ENCODE measurements at places on chromosomes 3 and 15.

DNA sequence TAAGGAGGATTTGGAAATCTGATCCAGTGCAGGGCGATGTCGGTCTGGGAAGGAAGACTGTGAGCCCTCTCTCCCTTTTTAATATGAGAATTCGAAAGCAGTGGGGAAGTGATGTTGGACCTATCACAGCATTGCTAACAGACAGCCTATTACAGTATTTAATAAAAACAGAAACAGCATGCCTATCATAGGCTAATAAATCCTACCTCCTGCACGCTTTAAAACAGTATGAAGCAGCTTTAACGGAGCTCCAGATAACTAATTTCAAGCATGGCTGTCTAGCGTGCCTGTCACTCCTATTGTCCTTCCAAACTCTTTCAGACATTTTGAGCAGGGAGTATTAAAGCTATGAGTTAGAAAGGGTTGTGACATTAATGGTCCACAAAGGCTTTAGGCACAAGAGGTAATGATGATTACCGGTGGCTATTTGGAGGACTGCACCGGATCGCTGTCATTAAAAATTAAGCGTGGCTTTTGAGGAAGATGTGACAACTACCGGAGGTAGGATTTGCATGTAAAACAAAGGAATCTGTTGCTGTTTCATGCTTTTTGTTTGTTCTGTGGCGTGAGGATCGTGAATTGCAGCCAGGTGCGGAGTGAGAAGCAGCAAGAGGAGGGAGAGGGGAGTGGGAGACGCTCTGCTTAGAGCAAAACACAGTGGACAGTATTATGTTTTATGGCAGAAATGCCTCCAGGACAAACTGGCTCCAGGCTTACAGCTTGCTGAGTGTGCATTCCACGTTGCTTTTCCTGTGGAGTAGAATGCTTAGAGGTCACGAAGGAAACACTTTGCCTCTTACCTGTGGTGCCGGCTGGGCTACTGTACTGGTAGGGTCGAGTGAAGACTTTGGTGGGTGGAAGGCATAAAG, at the start of gene KCNMB2:
TSS of gene KCNMB2 (plus strand) at position 226 of the 869 bp plus-strand sequence.
- no peak for DNase-seq

DNA sequence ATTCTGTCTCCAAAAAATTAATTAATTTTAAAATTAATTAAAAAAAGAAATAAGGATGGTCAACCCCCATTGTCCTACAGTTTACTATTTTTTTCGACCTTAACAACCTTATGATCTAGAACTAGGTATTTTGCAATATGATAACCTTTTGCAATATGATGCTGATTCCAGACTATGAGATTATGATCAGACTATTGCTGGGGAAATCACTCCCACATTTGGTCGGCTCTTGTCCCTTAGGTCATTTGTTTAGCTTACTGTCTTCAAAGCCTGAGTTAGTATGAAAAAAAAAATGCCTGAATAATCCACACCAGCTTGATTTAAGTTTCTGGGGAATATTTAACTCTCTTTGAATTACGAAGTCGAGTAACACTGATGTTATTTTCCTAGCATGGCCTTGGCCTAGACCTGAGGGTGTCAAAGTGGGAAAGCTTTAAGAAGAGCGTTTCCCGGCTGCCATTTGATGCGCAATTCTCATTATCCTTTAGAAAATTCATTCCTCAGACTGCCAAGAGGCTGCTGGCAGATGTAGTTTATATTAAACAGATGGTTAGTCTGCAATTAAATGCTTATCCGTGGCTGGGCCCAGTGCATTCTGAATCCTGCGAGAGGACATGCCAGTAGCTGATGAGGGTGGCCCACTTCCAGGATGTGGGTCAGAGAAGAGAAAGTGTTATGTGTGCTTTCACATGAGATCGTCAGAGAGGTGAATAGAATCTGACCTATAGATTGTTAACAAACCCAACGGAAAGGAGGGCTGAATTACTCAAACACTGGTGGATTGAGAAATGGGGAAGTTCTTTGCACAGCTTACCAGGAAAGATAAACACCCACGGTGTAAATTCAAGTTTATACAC, 496.0 kb upstream of the THBS1 start:
- no peak for DNase-seq

DNA sequence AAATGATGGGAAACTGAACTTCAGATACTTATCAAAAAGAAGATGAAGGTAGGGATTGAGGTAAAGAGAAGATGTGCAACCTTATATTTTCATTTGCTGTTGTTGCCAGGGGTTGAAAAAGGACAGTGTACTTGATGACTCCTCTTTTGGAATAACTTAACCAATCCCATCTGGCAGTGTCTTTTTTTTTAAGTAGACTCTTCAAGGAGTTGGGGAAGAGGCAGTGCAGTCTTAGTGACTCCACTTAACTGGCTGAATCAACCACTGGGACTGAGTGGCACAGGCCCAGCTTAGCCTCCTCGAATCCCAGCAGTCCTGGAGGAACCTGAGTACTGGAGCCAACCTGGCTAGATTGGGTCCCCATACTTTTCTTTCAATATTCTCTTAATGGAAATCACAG, 27.3 kb upstream of the FILIP1L start:
- no peak for DNase-seq

GRCh38 chr15:42846647-42847046, 73.9 kb downstream of the TTBK2 start:
- DNase-seq, result no peak

GRCh38 chr3:127816783-127817405, 5.4 kb downstream of the MGLL start:
- no peak for DNase-seq

GRCh38 chr3:149332771-149333170, 665 bp downstream of the TM4SF18 start:
- no peak for DNase-seq

GRCh38 chr3:108835101-108835500, 12.5 kb downstream of the TRAT1 start:
- no peak for DNase-seq

DNA sequence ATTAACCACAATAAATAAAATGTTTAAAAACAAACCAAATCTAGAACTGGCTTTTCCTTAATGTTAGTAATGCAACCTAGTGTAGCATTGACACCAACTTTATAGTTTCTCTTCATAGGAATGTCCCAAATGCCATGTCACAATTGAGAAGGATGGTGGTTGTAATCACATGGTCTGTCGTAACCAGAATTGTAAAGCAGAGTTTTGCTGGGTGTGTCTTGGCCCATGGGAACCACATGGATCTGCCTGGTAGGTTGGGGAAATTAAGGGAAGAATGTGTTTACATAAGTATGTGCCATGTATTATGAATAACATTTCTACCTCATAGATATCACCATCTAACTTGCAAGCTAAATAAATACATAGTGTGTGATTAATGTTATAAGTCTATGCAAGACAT, 84.4 kb upstream of the GOLGA6B start:
- DNase-seq, result no peak

GRCh38 chr15:50057196-50057595, 61.8 kb downstream of the ATP8B4 start:
- DNase-seq, result no peak

- DNase-seq, result no peak
These were observed 268.0 kb upstream of the ARRDC4 start for GRCh38 chr15:97692301-97693015.

- DNase-seq, result no peak
These were observed 69.9 kb downstream of the OXNAD1 start for GRCh38 chr3:16334909-16335308.

DNA sequence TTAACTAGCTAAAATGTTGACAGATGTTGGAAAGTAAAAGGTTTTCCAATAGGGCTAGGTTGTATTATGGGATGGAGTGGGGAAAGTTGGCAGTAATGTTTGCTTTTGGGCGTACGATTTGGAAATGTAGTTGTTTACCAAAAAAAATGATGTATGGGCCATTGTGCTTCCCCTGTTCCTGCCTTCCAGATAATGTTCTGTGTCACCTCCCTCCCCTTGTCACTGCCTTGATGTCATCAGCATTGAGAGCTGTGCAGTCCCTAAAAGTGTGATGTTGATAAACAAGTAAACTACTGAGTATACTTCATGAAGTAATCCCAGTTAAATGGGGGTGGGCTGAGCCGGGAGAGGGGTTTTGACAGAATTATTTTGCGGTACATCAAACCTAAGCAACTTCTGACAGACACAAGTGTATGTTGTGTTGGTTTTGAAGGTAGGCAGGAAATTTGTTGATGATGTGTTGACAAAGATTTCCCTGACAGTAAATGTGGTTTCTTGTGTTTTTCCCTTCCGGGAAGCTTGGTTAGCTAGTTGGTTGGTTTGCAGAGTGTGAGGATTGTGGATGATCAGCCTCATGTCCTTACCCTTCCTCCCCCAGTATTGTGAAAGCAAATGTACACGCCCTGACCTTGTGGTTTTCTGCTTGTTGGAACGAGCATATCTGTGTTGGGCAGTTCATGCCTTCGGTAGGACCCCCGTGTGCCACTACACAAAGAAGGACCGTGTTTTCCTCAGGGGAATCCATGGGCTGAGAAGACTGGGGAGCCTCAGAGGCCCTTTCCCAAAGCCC, 87.3 kb downstream of the PGPEP1L start:
- DNase-seq, result no peak

DNA sequence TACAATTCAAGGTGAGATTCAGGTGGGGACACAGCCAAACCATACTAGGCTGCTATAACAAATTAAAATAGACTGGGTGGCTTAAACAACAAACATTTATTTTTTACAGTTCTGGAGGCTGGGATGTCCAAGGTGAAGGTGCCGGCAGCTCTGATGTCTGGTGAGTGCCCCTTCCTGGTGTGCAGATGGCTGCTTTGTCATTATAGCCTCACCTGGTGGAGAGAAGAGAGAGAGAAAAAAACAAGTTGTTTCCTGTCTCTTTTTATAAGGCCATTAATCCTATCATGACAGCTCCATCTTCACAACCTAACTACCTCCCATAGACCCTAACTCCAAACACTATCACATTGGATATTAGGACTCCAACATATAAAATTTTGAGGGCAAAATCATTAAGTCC, 279.7 kb downstream of the ZIC1 start:
- no peak for DNase-seq

DNA sequence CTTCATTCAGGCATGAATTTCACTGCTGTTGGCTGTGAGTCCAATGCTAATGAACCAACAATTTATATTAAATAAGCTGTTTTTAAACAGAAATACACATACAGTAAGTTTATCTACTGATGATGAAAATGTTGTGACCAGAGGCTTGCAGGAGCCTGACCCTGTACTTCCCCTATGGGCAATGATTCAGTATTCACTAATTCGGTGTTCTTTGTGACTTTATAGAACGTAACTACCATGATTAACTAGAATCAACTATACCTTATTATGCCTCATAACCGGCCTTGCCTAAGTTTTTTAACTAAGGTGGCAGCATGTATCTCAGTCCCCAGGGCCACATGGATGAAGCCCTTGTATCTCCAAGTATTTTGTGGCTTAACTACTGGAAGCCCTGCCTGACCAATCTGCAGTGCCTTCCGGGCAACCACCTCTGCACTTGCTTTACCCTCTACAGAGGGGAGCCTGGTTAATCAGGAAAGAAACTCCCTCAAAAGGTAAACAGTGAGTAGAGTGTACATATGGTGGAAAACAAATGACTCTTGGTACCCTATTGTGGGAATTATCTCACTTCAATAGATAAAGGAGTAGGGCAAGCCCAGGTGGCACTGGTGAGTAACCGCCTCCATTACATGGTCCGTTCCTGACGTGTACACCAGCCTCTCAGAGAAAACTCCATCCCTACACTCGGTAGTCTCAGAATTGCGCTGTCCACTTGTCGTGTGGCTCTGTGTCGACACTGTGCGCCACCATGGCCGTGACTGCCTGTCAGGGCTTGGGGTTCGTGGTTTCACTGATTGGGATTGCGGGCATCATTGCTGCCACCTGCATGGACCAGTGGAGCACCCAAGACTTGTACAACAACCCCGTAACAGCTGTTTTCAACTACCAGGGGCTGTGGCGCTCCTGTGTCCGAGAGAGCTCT, 11.6 kb upstream of the CLDN18 start:
- DNase-seq, result no peak

- no peak for DNase-seq
These were observed 9.0 kb downstream of the PPCDC start for GRCh38 chr15:75032395-75032794.

DNA sequence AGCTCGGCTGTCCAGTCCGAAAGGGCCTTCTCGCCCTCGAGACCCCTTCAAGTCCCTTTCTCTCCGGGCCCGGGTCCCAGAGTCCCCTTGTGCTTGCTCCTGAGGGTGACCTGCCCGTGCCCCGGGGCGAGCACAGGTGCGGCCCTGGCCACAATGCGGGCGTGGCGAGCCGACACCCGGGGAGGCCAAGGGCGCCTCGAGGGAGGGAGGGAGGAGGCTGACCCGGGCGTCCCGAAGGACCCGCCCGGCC, 810 bp upstream of the MEF2A start:
- no peak for DNase-seq

DNA sequence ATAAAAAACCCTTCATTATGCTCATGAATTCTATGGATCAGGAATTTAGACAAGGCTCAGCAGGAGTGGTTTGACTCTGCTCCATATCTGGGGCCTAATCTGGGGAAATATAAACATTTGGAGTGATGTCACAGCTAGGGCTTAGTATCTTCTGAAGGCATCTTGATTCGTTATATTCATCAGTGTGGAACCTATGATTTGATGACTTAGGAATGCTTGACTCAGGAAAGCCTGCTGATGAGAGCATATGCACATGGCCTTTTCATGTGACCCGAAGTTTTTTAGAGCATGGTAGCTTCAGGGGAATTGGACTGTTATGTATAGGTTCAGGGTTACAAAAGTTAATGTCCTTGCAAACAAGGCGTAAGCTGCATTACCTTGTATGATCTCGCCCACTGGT, 184.9 kb upstream of the LRRC3B start:
- DNase-seq, result no peak

- no peak for DNase-seq
These were observed 185.2 kb downstream of the ANXA2 start for GRCh38 chr15:60212536-60212935.

DNA sequence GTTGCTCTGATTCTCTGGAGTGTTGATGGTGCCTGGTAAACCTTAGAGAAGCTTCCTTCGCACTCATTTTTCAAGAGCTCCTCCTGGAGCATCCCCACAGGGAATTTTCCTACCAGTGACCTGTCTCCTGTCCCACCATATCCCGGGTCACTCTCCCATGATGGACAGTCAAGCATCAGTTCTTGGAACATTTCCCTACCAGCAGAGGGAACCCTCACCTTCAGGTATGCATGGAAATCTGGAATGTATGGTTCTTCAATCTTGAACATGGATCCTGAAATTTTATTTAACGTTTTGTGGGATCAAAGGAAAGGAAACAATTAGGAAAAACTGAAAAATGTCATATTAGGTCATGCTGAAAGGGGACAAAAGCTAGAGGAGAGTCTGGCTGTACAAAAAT, 153.8 kb downstream of the SPATA16 start:
- DNase-seq, result no peak

- no peak for DNase-seq
These were observed 165.2 kb downstream of the MECOM start for GRCh38 chr3:169498336-169498735.

Data from stimulated activated CD4-positive, alpha-beta T cell treated with anti-CD3 and anti-CD28 coated beads, Interleukin-1b, Interleukin-23, amount 100 ng/mL, for 1 hour (primary cell).